ENCODE measurements at places on chromosomes 5 and 9.

- no peak for DNase-seq
Measured at GRCh38 chr5:38466424-38467189, 89.8 kb downstream of the LIFR start.

- no peak for DNase-seq
Measured at GRCh38 chr5:99449786-99450185, 521.0 kb upstream of the CHD1 start.

DNA sequence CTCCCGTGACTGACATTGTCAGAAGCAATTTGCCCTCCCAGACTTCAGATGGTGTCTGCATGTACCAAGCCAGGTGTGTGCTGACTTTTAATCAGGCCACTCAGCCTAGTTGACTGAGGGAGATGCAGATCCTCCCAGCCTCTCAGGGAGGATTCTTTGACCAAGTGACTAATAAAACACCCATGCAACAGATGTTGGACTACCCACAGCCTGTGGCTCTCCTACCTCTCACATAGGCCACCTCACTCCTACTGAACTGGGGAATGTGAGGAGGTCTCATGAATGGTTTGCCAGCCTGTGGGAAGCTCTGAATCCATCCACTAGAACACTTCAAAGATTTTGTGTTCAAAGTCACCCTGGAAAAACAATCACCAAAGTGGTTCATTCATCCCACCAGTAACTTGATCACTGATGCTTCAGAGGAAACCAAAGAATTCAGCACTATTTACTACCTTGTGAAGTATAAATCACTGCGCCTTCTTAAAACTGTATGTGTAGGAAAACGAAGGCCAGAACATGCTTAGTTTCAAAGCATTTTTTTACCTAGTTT is 80.1 kb downstream of the ESM1 start:
- DNase-seq: no peak

- no peak for DNase-seq
Measured at GRCh38 chr5:2259494-2260107, 376.9 kb upstream of the IRX4 start.

- DNase-seq: no peak
Measured at GRCh38 chr9:111975709-111976108, 79.1 kb downstream of the UGCG start.
